Activated CD4-positive, alpha-beta T cell treated with anti-CD3 and anti-CD28 coated beads, Interleukin-2, amount 10 ng/mL, durations not matched to agents 24 days and 14 days (primary cell): ENCODE measurements at places on chromosomes 16 and 17. TPM values are rescaled to one million over a fixed set of nuclear protein-coding genes. Genes with fewer than 3 reads are reported as not detected.

LRRC37A gene
- 2.4 and 2.7 TPM in 2 replicates for total RNA-seq

MYH1 gene
- total RNA-seq, result not detected in 2 replicates

ADPRM gene
- 10.0 and 11.9 TPM in 2 replicates for total RNA-seq

IL21R gene
- 94.9 and 100 TPM in 2 replicates for total RNA-seq

PRSS53 gene
- total RNA-seq, result 4.3 and 4.8 TPM in 2 replicates

VMO1 gene
- not detected in 2 replicates for total RNA-seq

ZNF624 gene
- total RNA-seq, result 2.9 and 3.4 TPM in 2 replicates

TEKT1 gene
- total RNA-seq, result not detected in 2 replicates

HBA1 gene
- total RNA-seq, result not detected in 2 replicates

CBFA2T3 gene
- total RNA-seq, result not detected in 2 replicates

C16orf96 gene
- total RNA-seq, result not detected in 2 replicates

EPN3 gene
- total RNA-seq, result not detected in 2 replicates

GLIS2 gene
- 1.0 and 1.4 TPM in 2 replicates for total RNA-seq

SLC52A1 gene
- 0.14 TPM in 2 replicates for total RNA-seq

SCN4A gene
- total RNA-seq, result 0.05 and 0.40 TPM in 2 replicates

NGFR gene
- total RNA-seq, result 0.33 TPM in 1 of 2 replicates, not detected in the other
